ENCODE measurements at places on chromosomes 16 and 17. TPM values are rescaled to one million over a fixed set of nuclear protein-coding genes. Genes with fewer than 3 reads are reported as not detected.

DNA sequence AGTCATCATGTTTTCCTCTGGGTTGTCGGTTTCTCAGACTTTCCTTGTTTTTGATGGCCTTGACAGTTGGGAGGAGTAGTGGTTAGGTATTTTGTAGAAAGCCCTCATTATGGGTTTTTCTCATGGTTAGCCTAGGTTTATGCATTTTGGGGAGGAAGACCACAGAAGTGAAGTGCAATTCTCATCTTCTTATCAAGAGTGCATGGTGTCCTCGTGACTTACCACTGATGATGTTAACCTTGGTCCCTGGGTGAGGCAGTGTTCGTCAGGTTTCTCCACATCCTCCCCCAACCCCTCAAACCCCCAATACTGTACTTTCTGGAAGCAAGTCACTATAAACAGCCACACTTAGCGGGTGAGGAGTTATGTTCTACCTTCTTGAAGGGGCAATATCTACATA lies 42.3 kb downstream of the BPTF start:
- DNase-seq: no peak

GRCh38 chr17:42795465-42795864 lies 3.0 kb downstream of the COA3 start:
- no peak for DNase-seq

DNA sequence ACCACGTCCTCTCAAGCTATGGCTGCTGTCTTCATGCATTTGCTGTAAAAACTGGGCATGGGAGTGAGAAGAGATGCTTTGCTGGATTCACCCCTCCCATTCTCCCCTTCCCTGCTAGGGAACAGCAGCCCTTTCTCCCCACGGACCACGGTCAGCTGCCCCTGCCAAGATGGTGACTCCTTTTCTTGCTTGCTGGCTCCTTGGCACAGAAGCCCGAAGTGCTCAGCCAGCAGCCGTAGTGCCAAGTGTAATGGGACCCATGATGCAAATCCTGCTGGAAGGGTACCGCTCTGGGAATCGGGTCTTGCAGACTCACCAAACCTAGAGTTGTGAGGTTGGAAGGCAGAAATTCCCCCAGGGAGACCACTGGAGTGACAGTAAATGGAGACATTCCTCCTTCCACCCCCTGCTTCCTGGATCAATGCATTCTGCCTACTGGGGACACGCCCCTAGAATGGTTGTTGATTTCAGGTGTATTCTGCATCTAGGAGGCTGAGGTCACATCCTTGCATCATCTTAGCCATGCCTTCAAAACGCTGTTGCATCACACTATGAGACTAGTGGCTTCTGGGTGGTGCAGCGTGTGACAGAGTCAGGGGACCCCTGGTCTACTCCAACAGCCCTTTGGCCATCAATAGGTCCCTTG lies 63.0 kb upstream of the CBX4 start:
- no peak for DNase-seq

IL21R gene
- total RNA-seq: 138 TPM

DNA sequence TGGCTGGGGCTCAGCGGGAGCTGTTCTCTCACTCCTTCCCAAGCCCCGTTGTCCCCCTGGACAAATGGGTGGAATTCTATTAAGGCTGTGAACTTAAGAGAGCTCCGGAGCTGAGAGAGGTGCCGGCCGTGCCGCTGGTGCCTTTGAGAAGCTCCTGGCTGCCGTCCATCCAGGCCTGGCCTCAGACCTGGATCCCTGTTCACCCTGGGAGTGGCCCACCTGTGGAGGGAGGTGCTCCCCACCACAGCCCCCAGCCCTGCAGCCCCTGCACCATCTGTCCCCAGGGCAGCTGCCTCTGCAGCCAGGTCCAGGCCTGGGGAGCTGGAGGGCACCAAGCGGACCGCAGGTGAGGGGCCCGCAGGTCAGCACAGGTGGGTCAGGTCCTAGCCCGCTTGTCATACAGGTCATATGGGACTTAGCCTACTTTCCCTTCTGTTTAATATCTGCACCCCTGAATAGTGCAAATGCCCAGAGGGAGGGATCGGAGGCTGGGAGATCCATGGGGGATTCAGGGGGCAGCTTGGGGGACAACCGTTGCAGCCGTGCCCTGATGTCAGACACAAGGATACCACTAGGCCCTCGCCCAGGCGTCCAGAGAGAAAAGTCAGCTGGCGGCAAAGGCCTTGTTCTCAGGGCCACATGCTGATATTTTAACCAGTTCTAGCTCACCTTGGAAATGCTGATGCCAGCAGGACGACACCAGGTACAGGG lies 15.2 kb upstream of the METRNL start:
- no peak for DNase-seq

- DNase-seq: no peak
Measured at GRCh38 chr17:11644265-11645212, 46.3 kb downstream of the DNAH9 start.

DNA sequence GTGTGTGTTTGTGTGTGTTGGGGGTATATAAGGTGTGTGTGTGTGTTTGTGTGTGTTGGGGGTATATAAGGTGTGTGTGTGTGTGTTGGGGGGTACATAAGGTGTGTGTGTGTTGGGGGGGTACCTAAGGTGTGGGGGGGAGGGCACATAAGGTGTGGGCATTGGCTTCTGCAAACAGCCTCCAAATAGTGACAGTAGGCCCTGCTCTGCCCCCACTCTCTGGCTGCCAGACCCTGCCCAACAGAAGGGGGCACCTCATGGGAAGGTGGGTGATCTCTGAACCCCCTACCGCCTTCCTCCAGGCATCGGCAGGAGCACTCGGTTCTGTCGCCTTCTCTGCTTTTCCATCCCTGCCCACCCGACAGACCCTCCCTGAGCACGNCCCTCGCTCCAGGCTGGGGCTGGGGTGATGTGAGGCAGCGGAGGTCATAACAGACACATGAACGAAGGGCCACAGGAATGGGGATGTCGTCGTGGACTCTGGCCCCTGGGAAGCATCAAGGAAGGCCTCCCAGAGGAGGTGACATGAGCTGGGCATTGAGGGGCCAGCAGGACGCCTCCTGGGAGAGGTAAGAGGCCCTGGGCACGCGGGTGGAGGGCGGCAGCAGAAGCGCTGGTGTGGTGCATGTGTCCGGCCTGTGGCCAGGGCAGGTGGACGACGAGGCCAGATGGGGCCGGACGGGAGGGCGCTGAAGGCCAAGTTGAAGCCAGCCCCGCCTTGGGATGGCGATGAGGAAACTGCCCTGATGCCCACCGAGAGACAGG lies 136.6 kb upstream of the RPH3AL start:
- DNase-seq: no peak
